GM04504 (cell line): ENCODE measurements at places on chromosomes 12 and 14.
A peak's percentile ranks its signal among the peaks of the same experiment; 100 is the strongest.

GRCh38 chr12:82651489-82651888 lies 35.2 kb upstream of the TMTC2 start:
- DNase-seq: no peak

DNA sequence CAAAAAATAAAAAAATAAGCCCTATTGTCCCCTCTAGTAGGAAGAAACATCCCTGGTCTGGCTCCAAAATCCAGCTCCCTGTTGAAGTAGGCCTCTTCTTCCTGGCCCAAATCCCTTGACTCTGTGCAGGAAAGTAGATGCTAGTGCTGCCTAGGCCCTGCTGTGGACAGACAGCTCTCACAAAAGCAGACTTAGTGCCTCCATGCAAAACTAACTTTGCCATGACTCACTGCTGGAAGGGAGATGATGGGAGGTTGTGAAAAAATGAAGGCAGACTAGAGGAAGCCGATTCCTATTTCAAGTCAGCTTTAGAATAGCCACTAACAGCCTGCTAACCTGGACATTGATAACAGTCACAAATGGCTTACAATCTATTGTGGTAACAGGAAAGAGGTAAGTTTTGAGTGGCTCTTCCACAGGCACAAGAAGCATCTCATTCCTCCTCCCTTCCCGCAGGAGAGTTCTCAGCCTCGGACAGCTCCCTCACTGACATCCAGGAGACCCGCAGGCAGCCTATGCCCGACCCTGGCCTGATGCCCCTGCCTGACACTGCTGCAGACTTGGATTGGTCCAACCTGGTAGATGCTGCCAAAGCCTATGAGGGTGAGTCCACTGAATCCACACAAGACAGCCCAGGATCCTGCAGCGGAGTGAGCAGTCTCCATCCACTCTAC lies 198.9 kb upstream of the RGS6 start:
- DNase-seq: peak; percentile 36

DNA sequence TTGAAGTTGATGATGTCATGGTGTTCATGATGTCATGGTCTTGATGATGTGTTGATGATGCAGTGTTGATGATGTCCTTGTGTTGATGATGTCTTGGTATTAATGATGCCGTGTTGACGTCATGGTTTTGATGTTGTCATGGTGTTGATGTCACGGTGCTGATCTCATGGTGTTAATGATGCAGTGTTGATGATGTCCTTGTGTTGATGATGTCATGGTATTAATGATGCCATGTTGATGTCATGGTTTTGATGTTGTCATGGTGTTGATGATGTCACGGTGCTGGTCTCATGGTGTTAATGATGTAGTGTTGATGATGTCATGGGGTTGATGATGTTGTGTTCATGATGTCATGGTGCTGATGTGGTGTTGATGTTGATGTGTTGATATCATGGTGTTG lies 48.0 kb upstream of the RIMBP2 start:
- no peak for DNase-seq

GRCh38 chr14:93720981-93721483 lies 67.3 kb downstream of the PRIMA1 start:
- DNase-seq: no peak

- DNase-seq: no peak
Observed at GRCh38 chr12:78269620-78270019, 438.9 kb downstream of the NAV3 start.

DNA sequence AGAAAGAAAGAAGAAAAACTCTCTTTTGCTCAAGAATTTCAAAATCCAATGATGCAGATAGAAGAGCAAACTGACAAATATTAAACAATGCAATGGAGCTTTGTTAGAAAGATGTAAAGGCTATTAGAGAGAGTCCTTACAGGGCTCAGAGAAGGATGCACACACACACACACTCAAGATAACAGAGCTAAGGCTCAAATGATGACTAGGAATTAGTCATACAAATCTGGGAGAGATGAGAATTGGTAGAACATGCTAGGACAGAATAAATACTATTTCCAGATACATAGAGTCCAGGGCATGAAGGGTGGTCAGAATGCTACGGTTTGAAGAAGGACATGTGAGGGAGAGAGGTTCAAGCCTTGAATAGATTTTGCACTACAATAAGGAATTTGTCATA lies 650.1 kb upstream of the MDGA2 start:
- DNase-seq: no peak

DNA sequence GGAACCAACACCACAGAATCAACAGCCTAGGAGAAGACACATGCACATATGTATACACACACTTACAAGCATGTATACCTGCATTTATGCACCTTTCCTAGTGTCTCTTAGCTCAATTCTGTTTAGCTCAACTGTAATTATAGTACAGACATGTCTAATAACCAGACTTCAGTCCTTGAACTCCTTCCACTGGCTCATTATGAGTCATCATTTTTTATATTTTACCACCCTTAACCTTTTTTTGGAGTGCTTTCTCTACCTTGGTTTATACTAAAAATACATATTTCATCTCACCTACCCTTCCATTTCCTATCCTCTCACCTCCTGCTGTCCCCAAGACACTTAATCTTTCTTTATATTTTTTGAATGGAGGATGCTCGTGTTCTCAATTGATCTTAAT lies 110.4 kb downstream of the ARID2 start:
- DNase-seq: no peak

DNA sequence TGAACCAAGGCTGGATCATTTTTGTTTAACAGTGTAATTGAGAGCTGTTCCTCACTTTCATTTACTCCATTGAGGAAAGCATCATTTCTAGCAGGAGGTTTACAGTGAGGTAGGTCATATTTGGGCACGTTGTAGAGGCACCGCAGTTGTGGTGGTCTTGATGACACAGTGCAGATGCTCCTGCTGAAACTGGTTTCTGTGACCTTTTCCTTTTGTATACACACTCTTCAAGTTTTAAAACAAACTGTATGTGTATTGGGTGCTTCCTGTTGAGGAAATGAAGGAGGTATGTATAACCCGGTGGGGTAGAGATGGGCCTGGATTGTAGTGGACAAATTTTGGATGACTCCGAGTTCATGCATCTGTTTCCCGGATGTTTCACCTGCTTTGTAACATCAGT lies 456.3 kb upstream of the RGS6 start:
- DNase-seq: no peak

DNA sequence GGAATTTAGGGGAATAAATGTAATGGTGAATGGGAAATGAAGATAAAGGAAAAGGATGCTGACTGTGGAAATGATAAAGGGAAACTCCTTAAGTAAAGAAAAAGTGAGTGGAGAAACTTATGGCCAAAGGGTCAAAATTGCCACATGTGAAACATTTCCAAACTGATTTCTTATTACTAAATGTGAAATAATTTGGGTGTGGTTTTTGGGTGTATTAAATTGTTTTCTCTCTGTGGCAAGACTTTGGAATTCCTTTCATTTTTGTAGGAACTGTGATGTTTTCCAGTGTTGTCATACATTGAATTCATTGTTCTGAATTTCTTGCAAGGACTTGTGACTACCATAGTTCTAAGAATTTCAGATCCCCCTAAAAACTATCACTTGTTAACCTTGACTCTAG lies 1891.5 kb upstream of the SEL1L start:
- DNase-seq: peak; percentile 42

- DNase-seq: no peak
Observed at GRCh38 chr12:24948420-24948756, 513 bp downstream of the BCAT1 start.

GRCh38 chr12:45425426-45425825 lies 209.5 kb downstream of the ANO6 start:
- peak; percentile 57 for DNase-seq

GRCh38 chr12:6950401-6950801 lies 755 bp upstream of the PTPN6 start:
- no peak for DNase-seq

DNA sequence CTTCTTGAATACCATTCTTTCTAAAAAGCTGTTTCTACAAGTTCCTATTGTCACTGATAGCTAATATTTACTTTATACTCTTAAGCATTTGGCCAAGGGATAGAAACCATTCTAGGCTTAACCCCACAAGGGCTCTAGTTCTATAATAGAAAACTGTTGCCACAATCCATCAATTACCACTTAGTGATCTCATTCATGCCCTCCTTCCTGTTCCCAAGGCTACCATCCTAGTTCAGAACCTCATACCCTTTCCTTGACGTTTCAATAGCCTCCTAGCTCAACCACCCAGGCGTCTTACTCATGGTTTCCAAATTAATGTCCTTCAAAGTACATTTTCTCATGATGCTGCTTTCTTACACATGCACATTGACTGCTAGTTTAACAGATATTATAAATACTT lies 493.5 kb downstream of the NAV3 start:
- no peak for DNase-seq

DNA sequence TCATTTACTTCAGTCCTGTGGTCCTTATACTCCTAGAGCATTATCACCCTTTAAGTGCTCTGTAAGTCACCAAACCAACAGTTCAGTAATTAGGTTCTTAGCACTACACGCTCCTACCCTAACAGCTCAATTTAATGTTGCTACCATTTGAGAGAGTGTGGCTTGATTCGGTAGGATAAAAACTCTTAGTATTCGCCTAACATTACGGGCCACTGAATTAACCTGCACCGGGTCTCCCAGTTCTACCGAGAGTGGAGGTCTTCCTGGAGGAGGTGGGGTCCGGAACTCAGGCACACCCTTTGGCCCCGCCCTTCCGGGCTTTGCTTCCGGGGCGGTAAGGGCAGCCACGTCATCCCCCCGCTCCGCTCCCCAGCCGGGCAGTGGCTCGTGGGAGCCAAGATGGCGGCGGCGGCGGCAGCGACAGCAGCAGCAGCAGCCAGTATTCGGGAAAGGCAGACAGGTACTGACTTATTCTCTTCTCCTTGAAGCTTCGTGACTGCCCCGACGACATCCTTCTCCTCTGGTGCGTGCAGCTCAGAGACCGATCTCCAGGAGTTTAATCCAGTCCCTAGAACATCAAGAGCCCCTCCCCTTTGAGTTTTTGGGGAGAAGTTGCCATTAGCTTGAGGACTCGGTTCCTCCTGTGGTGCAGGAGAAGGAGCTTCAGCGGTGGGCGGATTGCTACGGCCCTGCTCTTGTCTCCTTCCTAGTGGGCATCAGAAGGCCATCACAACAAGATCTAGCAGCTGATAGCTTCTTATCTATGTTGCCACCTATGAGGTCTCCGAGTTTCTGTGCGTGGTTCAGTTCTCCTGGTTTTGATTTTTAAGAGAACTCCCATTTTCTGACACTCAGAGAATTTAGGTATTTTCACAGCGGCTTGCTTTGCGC lies at the start of gene SCFD1:
TSS of gene SCFD1 (plus strand) at position 380 of the 891 bp plus-strand sequence. CDS start at position 400, 20 bp downstream.
- DNase-seq: peak; percentile 74

GRCh38 chr14:72611506-72611905 lies 282.4 kb downstream of the DPF3 start:
- no peak for DNase-seq

DNA sequence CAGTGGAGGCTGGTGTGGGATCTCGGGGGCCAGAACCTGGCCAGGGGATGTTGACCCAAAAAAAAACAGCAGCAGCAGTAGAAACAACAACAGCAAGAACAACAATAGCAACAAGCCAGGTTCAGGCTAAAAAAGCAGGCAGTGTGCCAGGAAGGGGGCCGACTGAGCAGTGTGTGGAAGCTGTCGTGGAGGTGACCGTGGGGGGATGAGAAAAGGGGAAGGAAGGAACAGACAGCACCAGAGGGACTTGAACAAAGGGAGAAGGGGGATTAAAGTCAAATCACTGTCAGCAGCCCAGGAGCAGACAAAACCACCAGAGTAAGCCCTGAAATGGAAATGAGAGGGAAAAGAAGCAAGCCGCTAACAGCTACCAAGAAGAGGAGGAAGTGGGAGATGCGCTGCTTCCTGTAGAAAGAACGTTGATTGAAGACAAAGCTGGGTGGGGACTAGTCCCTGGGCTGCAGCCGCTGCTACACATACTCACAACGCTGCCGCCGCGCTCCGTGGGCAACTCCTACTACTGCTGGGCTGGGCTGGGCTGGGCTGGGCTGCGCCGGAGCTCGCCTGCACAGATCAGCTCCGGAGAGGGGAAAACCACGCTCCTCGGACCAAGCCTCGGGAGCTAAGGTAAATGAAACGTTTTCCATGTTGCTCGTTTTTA lies at the start of gene GNG2:
TSS of gene GNG2 (plus strand) at position 449 of the 661 bp plus-strand sequence. CDS start 90,067 bp downstream, outside the sequence.
- DNase-seq: peak; percentile 64

- no peak for DNase-seq
Observed at GRCh38 chr12:64745980-64746379, 13.2 kb downstream of the GNS start.

DNA sequence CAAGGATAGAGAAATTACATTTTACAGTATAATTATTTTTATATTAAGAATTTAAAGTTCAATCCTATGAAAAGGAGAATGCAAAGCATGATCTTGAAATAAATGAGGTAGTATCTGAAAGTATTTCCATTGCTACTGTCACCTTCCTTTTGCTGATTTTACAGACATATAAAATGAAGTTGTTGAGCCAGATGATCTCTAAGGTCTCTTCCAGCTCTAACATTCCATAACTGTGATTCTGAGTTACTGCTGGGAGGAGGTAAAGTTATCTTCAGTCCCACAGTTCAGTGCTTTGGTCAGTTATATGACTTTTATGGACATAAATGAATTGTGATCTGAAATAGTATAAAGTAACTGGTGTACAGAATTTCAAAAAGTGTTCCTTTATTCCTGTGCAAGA lies 52.8 kb downstream of the SLC38A6 start:
- no peak for DNase-seq

- DNase-seq: no peak
Observed at GRCh38 chr12:9319044-9319841, 111.0 kb upstream of the PZP start.

DNA sequence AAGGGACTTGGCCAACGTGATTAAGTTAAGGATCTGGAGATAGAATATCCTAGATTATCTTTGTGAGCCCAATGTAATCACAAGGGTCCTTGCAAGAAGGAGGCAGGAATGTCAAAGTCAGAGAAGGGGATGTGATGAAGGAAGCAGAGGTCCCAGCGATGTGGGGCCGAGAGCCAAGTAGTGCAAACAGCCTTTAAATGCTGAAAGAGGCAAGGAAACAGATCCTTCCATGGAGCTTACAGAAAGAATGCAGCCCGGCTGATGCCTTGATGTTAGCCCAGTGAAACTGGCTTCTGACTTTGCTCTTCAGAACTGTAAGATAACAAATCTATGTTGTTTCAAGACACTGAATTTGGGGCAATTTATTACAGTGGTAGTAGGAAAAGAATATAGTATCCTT lies 74.9 kb downstream of the NEDD1 start:
- no peak for DNase-seq

GRCh38 chr14:39873791-39874190 lies 441.6 kb upstream of the FBXO33 start:
- no peak for DNase-seq

- DNase-seq: no peak
Observed at GRCh38 chr12:130075497-130076076, 86.7 kb upstream of the FZD10 start.

DNA sequence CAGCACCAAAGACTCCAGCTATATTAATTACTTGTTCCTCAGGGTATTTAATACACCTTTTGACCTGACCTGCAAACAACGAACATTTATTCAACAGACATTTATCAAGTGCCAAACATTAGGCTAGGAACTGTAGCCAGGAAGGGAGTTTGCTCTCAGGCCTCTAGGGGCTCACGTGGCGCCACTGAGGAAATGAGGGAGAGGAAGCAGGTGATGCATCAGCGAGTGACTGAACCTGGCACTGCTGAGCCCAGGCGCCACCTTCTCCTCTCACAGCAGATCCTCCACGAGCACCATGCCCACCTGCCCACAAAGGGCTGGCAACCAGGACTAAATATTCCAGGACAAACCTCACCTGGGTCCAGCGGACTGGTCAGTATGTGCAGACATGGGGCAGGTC lies 50.2 kb downstream of the SETD3 start:
- DNase-seq: no peak
